Activated naive CD8-positive, alpha-beta T cell treated with anti-CD3 and anti-CD28 coated beads for 36 hours (primary cell): ENCODE measurements at places on chromosomes 7 and 10. TPM values are rescaled to one million over a fixed set of nuclear protein-coding genes. Genes with fewer than 3 reads are reported as not detected.

The WNT2 gene
- not detected for total RNA-seq

- no peaks in the 10 kb centered on the region for H3K27me3 ChIP-seq
- DNase-seq, result no peak
- H3K4me1 ChIP-seq, result no peaks in the 10 kb centered on the region
- no peaks in the 10 kb centered on the region for H3K36me3 ChIP-seq
- H3K27ac ChIP-seq, result no peak overlapping the region
- H3K4me3 ChIP-seq, result no peak overlapping the region
Observed at GRCh38 chr10:126596472-126597016, 73.9 kb downstream of the C10orf90 start.

DNA sequence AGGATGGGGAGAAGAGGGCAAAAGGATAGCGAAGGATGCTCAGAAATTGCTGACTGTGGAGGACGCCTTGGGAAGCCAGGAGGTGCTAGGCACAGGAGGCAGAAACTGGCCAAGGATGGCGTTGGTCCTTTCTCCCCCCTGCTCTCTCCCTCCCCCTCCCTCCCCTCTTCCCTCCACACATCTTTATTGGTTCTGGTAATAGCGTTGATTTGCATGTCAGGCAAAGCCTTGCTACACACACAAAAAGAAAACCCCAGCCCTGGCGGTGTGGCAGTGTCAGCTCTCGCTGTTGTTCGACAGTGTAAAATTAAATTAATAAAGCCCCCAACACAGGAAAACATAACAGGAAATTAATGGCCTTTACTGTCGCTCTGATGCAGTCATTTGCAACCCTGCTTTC, 47.2 kb downstream of the PAX2 start:
- no peaks in the 10 kb centered on the region for H3K4me1 ChIP-seq
- H3K4me3 ChIP-seq, result no peak overlapping the region
- H3K27ac ChIP-seq, result no peak overlapping the region
- H3K36me3 ChIP-seq, result no peaks in the 10 kb centered on the region

The ANKRD30A gene
- total RNA-seq, result not detected

- no peaks in the 10 kb centered on the region for H3K4me1 ChIP-seq
- H3K36me3 ChIP-seq, result no peaks in the 10 kb centered on the region
- no peak overlapping the region for H3K4me3 ChIP-seq
- H3K27me3 ChIP-seq, result no peaks in the 10 kb centered on the region
- no peak overlapping the region for H3K27ac ChIP-seq
- no peak for DNase-seq
Observed at GRCh38 chr10:80057171-80057570, 21.3 kb upstream of the TMEM254 start.

The PRPS1L1 gene
- not detected for total RNA-seq

GRCh38 chr7:66281678-66282590, 76.8 kb downstream of the TPST1 start:
- peaks cover 10% of the 10 kb centered on the region for H3K36me3 ChIP-seq
- no peaks in the 10 kb centered on the region for H3K27me3 ChIP-seq
- no peak overlapping the region for H3K4me3 ChIP-seq
- DNase-seq, result no peak
